ENCODE measurements at places on chromosomes 4 and X. TPM values are rescaled to one million over a fixed set of nuclear protein-coding genes. Genes with fewer than 3 reads are reported as not detected.

Gene H2BW2
- not detected for polyA plus RNA-seq

Gene L1CAM
- polyA plus RNA-seq: 1.8 TPM

Gene HSFX4
- not detected for polyA plus RNA-seq

Gene PCDH7
- polyA plus RNA-seq: 9.4 TPM

DNA sequence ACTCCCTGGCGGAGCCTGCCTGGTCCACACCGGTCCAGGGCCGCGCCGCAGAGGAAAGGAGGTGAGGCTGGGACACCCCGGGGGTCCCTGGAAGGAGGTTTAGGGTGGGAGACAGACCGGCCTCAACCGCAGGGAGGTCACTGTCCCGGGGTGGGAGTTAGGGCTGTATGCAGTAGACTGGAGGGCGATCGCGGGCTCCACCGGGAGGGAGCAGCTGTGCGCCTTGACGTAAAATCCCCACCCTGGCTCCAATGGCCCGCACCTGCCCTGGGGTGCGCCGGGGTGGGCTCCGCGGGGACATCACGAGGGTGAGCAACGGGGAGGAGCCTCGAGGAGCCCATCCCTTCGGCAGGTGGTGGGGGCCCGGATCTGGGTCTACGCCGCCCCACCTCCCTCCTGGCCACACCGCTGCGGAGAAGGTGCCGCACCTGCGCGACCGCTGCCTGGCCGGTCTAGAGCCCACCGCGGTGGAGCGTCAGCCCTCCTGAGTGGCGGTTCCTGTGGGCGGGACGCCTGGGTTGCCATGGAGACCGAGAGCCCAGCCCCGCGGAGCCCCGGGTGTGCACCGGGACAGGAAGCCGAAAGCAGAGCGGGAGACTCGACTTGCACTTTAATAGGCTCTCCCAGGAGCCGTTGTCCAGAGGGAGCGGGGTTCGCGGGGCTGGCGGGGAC lies 105.1 kb downstream of the ADRA2C start:
- DNase-seq: no peak

GRCh38 chr4:133623847-133624246 lies 474.8 kb downstream of the PCDH10 start:
- no peak for DNase-seq

All from heart left ventricle (tissue), 16 donors.